Cerebellum (tissue), 4 donors: ENCODE measurements at places on chromosomes 16 and 17.

GRCh38 chr16:87963400-87963799 is 12.2 kb downstream of the BANP start:
- DNase-seq, result no peak

GRCh38 chr16:30444231-30445148 is 1.2 kb downstream of the SEPHS2 start:
- DNase-seq, result no peak

DNA sequence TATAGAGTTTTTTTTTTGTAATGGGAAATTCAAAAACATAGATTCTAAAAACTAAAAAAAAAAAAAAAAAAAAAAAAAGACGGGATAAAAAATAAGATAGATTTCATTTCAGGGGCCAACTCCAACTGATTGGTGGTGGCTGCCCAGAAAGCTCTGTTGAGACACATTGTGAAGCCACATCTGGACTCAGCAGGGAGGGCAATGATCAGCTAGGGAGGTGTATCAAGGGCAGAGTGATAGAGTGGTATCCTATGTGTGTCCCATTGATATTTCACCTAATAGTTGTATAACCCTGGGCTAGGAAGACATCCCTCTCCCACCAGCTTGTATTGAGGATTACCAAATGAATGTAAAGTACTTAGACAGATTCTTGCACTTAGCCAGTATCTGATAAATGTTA is 6.7 kb upstream of the CMTR2 start:
- no peak for DNase-seq

- no peak for DNase-seq
These were observed 324.0 kb downstream of the KCNJ2 start for GRCh38 chr17:70493277-70493874.

DNA sequence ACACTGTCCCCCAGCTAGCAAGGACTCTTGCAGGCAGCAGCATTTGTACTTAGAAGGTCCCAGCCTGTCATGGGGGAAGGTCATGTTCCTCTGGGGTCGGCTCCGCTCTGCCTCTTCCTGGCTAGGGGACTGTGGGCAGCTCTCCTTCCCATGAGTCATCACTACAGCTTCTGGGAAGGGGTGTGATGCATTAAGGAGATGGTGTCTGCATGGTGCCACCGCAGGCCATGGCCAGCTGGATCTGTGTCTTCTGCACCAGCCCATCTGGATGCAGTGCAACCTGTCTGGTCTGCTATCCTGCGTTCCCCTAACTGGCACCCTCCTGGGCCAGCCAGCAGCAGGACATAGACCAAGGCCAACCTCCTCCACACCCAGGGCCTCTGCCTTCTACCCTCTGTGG is 6.3 kb downstream of the STARD3 start:
- DNase-seq, result no peak

DNA sequence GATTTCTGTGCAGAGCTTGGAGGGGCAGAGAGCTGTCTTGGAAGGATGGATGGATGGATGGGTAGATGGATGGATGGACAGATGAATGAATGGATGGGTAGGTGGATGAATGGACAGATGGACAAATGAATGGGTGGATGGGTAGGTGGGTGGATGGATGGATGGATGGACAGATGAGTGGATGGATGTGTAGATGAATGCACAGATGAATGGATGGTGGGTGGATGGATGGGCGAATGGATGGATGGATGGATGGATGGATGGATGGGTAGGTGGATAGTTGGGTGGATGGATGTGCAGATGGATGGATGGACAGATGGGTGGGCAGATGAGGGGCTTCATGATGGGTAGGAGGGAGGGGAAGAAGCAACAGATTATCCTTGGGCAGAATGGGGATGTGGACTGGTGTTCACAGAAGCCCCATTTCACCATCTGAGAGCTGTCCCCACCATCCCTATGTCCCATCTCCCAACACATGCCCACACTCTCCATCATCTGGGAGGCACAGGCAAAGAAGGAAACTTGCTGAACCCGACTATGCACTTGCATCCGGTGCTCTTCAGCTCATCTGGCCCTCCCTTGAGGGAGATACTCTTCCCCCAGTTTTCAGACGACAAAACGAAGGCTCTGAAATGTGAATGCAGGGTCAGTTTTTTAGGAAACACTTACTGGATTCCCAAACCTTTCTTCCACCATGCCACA is 57.2 kb downstream of the IL21R start:
- DNase-seq, result no peak

GRCh38 chr16:88503374-88503770 is 50.3 kb downstream of the ZFPM1 start:
- DNase-seq, result no peak

GRCh38 chr17:31587462-31587861 is 196.0 kb downstream of the RAB11FIP4 start:
- DNase-seq, result no peak

DNA sequence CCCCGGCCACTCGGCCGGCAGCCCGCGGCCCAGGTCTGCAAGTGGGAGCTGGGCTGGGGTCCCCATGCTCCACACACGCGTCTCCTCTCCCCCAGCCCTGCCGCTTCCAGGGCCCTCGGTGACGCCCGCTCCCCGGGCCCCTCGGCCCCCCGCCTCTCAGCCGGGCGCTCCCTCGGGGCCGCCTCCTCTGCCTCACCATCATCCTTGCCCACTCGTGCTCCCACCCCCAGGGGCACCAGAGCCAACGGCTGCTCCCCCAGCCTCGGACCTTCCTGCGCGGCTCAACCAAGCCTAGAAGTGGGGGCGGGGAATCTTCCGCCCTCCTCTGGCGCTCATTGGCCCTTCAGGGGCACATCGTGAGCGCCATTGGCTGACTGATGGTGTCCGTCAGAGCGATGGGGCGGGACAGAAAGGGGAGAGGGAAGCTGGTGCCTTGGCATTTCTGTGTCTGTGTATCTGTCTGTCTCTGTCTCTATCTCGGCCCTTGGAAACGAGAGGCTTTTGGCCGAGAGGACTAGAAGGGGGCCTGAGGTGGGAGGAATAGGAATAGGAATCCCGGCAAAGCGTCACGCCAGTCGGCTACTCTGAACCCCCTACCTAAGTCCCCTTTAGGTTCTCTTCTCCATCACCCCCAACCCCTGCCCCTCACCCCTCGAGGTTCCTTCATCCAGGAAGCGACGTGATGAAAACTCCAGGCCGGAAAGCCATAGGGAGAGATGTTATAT is 88.9 kb downstream of the CDC27 start:
- DNase-seq, result peak; percentile 84

DNA sequence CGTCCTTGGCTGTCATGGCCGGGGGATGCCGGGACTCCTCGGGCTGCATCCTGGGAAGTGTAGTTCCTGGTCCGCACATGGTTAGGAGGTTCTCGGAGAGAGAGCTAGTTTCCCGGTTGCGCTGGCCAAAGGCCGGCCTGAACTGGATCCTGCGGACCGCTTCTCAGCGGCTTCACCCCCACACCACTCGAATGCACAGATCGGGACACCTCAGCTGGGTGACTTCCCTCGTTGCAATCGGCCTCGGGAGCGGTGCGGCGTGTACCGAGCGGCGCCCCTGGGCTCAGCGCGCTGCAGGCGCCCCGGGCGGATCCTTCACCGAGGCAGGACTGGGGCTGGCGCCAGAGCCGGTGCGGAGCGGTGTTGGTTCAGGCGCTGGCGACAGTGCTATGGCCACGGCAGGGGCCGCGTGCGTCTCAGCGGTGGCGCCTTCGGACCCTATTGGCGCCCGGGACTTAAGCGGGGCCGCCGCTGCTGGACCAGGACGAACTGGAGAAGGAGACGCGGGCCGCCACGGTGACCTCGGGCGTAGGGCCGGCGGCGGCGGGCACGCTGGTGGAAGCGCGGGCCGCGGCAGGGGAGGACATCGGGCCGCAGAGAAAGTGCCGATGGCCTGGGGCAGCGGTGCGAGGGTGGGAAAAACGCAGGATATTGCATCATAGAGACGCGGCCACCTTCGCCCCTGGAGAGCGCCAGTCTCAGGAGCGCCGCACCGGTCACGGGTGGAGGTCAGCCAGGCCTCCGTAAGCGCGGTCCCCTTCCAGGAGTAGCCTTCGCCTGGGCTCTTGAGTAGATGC is 11.4 kb downstream of the ZNF629 start:
- DNase-seq, result peak; percentile 92

DNA sequence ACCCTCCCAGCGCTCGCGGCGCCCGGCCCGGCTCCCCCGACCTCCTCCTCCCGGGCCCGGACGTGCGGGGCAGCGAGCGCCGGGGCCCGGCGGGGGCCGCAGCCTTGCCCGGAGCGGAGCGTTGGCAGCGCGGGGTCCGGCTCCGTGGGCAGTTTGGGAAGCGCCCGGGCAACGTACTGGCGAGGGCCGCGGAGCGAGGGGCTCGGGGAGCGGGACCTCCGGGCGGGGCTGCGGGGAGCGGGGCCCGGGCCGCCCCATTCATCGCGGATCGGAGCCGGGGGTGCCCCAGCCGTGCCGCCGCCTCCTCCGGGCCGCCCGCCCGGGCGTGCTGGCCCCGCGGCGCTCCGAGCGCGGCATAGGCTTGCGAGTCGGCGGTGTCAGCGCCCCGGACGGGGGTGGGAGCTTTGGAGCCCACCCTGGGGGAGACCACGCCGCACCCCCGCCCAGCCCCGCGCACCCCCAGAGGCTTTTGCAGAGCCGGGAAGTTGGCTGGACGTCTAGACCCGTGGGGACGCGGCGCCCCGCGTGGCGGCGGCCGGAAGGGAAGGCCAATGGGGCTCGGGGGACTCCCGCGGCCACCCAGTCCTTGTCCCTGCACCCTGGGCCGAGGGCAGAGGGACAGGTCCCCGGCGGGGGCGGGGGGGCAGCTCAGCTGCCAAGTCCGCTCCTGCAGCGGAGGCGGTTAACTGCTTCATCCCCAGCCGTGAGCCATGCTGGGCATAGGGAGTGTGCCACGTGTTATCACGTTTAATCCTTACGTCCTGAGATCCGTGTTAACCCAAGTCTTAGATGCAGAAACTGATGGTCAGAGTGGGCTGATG is 852 bp downstream of the ZNF469 start:
- no peak for DNase-seq
